ENCODE measurements at places on chromosomes 1 and 21.

GRCh38 chr1:118209648-118210047 lies 24.6 kb upstream of the SPAG17 start:
- no peak for DNase-seq

DNA sequence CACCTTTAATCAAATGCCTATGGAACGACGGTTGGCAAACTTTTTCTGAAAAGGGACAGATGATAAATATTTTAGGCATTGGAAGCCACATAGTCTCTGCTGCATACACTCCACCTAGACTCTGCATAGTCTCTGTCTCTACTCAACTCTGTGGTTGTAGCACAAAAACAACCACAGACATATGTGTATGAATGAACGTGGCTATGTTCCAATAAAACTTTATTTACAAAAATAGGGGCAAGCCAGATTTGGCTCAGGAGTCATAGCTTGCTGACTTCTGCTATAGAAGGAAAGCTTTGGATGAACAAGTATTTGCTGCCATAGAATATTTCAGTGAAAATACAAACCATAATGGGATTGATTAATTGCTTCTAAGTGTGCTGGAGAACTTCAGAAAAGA lies 37.5 kb upstream of the ADORA3 start:
- no peak for DNase-seq

GRCh38 chr21:45074818-45075595 lies 627 bp downstream of the ADARB1 start:
- peak; percentile 45 for DNase-seq

- no peak for DNase-seq
Measured at GRCh38 chr1:41766546-41766945, 152.2 kb downstream of the HIVEP3 start.

DNA sequence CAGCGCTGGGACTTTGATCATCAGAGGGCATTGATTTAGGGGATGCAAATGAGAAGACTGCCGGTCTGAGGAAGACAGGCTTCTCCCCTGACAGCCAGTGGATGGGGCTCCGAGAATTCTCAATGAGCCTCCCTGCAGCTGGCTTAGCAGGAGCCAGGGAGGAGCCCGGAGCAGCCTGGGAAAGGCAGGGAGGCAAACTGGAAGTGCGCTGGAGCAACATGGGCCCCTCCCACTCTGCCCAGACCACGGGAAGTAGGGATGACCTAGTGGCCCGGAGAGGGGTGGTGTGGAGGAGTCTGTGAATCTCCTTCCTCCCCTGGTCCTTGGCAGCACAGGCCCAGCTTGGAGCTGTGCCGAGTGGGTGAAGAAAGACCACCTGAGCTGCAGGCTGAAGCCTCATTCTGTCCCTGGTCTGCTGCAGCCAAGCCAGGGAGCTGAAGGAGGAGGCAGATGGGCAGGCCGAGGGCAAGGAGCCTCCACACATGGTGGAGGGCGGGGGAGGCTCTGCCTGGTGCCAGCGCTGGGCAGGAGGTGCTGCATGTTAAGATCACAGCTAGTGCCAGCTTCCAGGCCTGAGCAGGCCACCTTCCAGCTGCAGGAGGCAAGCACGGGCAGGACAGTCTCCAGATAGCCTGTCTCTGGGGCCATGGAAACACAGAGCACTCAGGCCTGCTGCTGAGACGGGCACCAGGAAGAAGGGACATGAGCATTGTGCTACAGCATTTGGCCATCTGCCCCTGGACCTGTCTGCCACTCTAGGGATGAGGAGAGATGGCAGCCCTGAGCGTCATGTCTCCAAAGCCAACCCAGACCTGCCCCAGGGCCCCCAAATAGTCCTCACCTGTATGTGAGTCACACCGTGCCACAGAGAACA lies 12.2 kb upstream of the CLSTN1 start:
- DNase-seq = no peak

DNA sequence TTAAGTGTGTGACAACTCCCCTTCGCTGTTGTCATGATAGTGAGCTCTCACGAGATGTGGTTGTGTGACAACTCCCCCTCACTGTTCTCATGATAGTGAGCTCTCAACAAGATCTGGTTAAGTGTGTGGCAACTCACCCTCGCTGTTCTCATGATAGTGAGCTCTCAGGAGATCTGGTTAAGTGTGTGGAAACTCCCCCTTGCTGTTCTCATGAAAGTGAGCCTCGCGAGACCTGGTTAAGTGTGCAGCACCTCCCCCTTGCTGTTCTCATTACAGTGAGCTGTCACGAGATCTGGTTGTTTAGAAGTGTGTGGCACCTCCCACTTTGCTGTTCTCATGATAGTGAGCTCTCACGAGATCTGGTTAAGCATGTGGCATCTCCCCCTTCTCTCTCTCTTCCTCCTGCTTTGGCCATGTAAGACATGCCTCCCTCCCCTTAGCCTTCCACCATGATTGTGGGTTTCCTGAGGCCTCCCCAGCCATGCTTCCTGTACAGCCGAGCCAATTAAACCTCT lies 25.1 kb upstream of the LSS start:
- DNase-seq = peak; percentile 52

DNA sequence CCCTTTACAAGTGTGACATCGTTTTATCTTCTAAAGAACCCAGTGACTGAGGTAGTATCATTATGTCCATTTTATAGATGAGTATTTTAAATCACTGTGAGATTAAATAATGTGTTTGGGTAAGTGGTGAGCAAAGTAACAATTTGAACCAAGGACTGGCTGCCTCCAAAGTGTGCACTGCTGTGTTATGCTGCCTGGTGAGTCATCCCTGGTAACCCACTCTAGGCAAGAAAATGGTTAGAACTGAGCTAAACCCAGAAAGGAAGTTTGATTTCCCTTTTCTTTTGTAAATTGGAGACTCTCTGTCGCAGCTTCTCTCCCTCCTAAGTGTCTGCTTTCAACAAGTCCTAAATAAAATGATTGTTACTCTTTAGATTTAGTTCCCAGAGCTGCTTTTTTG lies 342.8 kb upstream of the KAZN start:
- DNase-seq = peak; percentile 32
